ENCODE measurements at places on chromosomes 12 and 14.

DNA sequence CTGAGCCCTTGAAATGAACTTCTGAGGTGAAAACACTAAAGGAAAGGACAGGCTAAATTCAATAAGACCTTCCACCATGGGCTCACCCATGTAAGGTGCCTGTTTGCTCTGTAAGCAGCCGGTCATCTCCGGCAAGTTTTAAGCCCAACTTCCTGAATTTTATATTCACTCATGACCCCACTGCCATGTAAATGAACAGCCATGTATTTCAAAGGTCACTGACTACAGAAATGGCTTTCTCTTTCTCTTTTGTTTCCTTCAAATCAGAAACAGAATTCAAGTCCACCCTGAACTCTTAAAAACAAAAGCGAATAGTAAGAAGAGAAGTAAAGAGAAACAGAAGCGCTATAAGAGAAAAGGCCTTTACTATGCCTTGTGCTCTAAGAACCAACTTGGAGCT is 61.7 kb upstream of the OVCH1 start:
- DNase-seq = no peak

- no peak for DNase-seq
These were observed 365.2 kb downstream of the SEC23A start for GRCh38 chr14:38737686-38738407.

DNA sequence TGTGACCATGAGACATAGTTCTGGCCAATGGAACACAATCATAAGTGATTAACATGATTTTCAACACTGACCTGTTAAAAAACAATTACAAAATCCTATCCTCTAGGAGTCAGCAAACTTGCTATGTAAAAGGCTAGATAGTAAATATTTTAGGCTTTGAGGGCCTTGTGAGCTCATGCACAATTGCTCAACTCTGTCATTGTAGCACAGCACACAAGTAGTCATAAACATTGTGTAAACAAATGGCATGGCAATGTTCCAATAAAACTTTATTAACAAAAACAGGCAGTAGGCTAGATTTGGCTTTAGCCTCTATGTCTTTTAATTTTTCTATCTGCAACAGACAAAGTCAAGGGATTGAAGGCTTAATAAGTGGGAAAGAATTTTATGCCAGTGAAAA is 350.7 kb downstream of the C12orf50 start:
- no peak for DNase-seq

DNA sequence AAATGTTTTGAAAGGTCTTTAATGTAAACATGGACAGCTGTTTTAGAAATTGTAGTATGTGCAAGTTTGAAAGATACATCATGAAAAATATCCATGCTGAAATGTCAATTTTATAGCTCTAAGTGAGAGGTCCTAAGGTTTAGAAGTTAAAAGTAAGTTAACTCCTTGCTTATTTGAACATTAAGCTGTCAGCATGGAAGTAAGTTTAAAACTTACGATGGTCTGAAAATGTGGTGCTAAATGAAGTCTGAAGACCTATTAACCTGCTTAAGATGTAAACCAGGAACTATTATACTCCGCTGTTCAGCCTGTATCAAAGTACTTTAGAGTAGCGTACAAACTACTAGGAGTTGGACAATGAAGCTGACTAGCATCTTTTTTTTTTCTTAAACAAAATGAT is 1082.4 kb downstream of the TMTC2 start:
- DNase-seq = no peak

DNA sequence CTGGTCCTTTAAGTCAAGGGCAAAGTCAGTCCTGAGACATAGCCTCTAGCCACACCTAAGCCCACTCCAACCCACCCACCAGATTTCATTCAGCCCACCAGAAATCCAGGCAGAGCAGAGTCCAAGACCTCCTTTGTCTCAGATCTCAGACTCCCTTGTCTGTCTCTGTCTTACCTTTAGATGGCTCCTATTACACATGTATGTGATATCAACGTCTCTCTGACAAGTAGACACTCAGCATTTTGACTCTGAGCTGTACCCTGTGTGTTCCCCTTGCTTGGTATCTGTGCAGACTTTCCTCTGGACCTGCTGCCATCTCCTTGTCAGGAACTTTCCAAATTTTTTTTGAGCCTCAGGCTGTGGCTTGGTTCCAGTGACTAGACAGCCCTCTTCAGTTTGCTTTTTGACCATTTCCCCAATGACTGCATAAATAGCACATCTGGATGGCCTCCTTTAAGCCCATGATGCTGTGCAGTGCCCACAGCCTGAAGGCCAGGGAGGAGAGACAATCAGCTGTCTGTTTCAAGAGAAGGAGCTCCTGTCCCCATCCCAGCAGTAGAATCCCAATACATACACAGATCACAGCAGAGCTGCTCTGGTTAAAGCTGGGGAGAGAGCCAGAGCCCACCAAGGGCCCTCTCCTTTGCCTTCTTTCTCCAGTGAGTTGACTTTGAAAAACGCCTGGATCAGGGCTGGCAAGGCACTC is 7.0 kb downstream of the POU6F1 start:
- no peak for DNase-seq

DNA sequence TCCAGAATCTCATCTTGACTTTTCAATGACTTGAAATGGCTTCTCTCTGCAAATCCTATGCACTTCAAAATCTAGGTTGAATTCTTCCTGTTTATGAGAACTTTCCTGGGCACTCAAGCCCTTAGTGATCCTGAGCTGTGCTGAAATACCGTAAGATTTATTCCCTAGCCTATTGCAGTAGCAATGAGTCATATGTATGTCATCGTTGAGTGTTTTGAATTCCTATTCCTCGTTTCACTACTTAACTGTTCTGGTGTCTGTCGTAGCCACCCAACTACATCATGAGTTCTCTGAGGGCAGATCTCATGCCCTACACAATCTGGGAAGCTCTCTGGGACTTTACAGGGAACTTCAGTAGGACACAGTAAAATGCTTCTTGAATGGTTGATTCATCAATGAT is 190.8 kb upstream of the TMEM132C start:
- peak; percentile 65 for DNase-seq

DNA sequence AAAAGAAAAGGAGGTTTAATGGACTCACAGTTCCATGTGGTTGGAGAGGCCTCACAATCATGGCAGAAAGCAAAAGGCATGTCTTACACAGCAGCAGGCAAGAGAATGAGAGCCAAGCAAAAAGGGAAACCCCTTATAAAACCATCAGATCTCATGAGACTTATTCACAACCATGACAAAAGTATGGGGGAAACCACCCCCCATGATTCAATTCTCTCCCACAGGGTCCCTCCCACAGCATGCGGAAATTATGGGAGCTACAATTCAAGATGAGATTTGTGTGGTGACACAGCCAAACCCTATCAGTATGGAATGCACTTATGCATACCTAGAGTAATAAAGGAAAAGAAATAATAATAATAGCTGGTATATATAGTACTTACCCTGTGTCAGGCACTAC is 4.5 kb upstream of the GLIPR1 start:
- no peak for DNase-seq

DNA sequence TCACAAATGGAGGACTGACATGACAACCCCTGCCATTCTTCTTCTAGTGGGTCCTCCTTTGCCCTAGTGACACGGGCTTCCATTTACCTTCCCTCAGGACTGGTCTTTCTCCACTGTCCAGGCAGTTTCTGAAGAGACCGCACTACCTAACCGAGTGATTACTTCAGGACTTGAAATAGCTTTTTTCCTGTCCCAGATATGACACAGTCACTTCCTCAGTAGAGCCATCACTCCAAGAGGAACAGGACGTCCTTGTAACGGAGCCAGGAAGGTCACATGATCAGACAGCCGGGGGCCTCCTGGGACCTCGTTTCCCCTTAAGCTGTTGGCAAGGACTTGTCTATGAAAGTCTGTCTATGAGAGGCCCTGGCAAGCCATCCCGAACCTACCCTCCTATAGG is 62.3 kb downstream of the FOS start:
- no peak for DNase-seq

GRCh38 chr12:87157791-87158190 is 871.4 kb downstream of the C12orf50 start:
- peak; percentile 43 for DNase-seq

DNA sequence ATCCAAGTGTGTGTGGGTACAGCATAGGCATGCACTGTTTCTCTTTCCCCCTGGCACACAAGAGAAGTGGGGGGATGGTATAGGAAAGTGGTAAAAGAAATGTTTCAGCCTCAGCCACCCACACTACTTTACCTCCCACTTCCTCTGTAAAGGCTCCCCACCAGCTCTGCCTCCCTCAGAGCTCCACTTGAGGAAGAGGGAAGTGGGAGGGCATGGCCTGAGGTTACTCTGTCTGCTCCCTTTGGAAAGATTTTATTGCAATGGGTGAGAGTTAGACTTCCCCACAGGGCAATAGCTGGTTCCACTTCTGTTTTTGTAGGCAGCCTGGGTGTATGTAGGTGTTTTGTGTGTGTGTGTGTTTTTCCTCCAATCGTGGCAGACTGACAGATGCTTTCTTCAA is 145.3 kb downstream of the SSPN start:
- DNase-seq = peak; percentile 14

DNA sequence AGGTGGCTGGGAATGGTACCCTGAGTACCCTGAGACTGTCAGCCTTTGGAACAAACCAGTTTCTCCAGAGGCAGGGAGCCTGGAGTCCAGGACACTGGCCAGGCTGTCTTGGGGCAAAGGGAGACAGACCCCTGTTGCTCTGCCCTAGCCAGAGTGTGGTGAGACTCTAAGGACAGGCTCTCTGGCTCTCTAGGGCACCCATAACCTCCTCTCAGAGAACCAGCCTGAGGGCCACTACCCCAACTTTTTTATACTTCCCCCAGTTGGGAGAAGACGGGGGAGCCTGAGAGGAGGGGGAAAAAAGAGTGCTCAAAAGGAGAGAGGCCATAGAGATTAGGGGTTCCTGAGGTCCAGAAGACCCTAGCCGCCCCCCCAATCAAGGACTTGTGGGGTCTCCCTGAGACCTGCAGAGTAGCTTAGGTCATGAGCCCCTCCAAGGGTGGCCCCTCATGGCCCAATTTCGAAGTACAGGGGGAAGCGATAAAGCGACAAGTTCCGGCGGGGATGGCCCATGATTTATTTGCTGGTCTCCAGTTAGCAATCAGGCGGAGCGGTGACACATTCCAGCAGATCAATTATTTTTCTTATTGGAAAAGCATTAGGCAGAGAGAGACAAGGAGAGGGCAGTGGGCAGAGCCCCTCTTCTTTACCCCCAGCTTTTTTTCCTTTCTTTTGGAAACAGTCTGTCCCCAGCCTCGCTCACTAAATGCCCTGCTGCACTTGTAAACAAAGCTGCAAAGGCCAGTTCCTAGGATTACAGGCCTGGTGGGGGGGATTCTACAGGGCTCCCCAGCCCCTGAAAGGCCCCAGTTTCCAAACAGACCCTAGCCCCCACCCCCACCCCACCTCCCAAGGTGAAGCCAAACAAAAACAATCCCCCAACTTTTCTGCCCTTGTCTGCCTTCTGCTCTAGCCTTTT is 1.5 kb downstream of the HOXC8 start:
- DNase-seq = no peak

DNA sequence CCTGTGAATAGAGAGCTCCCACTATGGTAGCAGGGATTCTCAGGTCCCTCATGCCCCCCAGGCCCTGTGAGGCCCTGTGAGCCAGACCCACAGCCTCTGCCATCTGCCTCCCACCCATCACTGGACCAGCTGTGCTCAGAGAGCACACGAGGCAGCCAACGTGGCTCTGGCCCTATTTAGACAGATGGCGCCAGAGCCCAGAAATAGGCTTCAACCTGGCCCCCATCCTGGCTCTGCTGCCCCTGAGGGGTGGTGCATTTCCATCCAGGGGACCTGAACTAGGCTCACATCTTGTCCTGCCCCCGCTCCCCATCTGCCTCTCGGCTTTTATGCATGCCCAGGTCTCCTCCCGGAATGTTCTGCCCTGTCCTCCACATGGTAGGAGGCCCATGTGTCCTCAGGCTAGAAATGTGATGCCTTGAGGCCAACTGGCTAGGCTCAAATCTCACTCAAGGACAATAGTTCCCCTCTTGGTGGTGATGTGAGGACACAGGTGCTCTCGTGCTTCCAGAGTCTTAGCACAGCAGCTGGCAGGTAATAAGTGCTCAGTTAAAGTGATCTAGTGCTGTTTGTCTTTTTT is 18.9 kb downstream of the TMEM63C start:
- no peak for DNase-seq

DNA sequence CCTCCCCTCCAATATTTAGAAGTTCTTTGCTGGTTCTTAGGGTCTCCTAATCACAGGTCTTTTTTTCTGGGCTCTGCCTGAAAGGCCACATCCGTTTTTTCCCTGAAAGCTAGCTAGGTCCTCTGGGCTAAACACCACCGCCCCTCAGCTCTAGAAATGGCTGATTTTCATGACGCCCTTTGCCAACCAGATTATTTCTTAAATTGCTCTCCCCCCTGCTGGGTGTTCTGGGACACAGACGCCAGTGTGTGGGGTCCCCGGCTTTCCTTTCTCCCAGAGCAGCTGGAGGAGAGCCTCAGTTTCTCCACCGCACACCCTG is 45.3 kb upstream of the ATP23 start:
- no peak for DNase-seq

DNA sequence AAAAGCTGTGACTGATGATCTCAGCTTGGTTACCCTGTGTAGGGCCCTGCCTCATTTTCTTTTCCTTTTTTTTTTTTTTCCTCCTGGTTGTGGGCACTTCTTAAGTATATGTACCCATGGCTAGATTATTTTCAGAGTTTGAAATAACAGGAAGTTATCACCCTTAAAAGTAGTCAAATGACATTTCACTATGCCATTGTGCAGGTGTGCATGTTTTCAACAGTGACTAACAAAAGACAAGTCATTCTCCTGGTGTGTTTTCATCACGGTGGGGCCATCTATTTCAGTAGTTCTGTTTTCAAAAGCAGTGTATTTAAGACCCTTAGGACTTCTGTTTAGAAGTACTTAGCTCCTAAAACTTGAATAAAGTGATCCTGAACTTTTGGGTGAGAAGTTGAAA is 15.0 kb downstream of the GABARAPL1 start:
- DNase-seq = no peak

- no peak for DNase-seq
These were observed 281.0 kb upstream of the RGS6 start for GRCh38 chr14:71651228-71651627.

- no peak for DNase-seq
These were observed 58.9 kb downstream of the CCDC88C start for GRCh38 chr14:91358654-91359220.

- no peak for DNase-seq
These were observed 36.4 kb upstream of the FICD start for GRCh38 chr12:108478611-108479206.

- DNase-seq = no peak
These were observed 181.1 kb upstream of the HIF1A start for GRCh38 chr14:61513986-61514830.

DNA sequence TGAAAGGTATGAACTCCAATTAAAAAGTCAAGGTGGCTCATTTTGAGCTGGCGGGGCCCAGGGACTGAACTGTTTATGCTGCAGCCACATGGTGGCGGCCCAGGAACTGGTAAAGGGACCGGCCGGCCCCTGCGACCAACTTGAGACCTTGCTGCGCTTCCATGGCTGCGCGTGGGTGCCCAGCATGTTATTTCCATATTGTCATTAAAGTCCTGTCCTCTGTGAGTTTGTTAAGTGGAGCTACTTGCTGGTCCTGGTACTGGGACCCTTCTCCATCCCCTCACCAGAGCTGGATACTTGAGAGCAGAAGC is 62.3 kb downstream of the BEGAIN start:
- DNase-seq = no peak

- DNase-seq = no peak
These were observed 4.8 kb downstream of the GUCY2C start for GRCh38 chr12:14691560-14691959.
